Panc1 (cell line): ENCODE measurements at places on chromosomes 12 and 14.

GRCh38 chr12:132244724-132245295 lies 84.6 kb downstream of the GALNT9 start:
- no peak for DNase-seq

DNA sequence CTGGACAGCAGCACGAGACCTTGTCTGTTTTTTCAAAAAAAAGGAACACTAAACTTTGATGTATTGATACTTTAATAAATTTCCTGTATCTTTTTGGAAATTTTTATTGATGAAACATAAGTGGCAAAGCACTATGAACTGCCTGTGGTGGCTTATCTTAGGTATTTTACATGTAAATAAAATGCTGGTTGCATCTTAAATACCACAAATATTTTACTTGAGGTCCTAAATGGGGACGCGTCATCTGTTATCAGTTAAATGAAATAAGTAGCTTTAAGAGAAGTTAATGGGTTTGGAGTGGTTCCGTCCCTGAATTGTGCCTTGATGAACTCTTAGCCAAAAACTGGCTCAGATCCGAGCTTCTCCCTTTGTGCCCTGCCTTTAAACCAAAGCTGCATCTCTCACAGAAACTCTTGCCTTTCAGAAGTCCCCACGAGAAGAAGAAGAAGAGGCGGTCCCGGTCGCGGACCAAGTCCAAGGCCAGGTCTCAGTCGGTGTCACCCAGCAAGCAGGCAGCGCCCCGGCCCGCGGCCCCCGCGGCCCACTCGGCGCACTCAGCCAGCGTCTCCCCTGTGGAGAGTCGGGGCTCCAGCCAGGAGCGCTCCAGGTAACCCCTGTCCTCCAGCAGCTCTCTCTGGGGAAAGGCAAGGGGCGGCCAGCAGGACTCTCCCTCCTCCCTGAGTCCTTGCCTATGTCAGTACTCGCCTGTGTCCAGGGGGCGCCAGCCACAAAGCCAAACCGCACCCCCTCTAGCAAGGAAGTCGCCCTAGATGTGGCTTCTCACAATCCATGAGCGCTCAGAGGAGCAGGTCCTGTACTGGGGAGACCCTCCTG lies 31.2 kb upstream of the MMP17 start:
- DNase-seq = no peak

- no peak for DNase-seq
These were observed 317.6 kb downstream of the SOX5 start for GRCh38 chr12:23631786-23632377.

- DNase-seq = no peak
These were observed 274.7 kb downstream of the EGLN3 start for GRCh38 chr14:33676135-33676566.

GRCh38 chr14:32018391-32019092 lies 58.6 kb upstream of the ARHGAP5 start:
- no peak for DNase-seq

GRCh38 chr12:54201001-54201794 lies 12.4 kb upstream of the SMUG1 start:
- DNase-seq = no peak

GRCh38 chr12:10247436-10248058 lies 34.9 kb downstream of the GABARAPL1 start:
- no peak for DNase-seq

- DNase-seq = no peak
These were observed 154.9 kb downstream of the ASCL4 start for GRCh38 chr12:107929436-107929835.

DNA sequence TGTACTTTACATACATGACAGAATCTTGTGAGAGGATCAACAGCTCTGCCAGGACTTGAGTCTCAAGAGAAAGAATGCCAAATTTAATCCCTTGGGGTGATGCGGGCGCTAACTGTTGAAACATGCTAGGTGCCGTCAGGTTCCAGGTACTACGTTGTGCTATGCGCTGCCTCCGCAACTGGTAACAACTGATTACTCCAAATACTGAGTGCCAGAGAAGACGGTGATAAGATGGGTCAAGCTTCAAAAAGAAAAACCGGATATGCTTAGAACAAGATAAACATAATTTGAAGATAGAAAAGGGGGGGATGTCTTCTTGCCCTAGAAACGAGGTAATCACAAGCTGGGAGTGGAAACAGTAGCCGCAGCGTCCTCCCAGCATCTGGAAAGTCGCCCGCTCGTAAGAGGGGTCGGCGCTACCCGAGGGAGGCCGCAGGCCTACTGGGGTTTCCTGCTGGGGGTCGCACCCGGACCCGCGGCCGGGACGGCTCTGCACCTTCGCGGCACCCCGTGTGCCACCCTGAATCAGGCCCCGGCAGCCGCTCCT lies 678 bp downstream of the ZBTB25 start:
- no peak for DNase-seq
